ENCODE measurements at places on chromosomes 7 and 10. TPM values are rescaled to one million over a fixed set of nuclear protein-coding genes. Genes with fewer than 3 reads are reported as not detected.

Gene NRP1
- 3.0 TPM for total RNA-seq

Gene GRID2IP
- total RNA-seq: 3.0 TPM

Gene PIP
- total RNA-seq: not detected

Gene CCL24
- total RNA-seq: not detected

Gene MOGAT3
- 0.81 TPM for total RNA-seq

Gene MRC1
- 0.46 TPM for total RNA-seq

Gene PRSS2
- 27.6 TPM for total RNA-seq

Gene NPC1L1
- total RNA-seq: 0.16 TPM

Gene HOXA9
- total RNA-seq: not detected

Gene MYO3A
- 3.7 TPM for total RNA-seq

Gene AGMO
- total RNA-seq: 1.0 TPM

DNA sequence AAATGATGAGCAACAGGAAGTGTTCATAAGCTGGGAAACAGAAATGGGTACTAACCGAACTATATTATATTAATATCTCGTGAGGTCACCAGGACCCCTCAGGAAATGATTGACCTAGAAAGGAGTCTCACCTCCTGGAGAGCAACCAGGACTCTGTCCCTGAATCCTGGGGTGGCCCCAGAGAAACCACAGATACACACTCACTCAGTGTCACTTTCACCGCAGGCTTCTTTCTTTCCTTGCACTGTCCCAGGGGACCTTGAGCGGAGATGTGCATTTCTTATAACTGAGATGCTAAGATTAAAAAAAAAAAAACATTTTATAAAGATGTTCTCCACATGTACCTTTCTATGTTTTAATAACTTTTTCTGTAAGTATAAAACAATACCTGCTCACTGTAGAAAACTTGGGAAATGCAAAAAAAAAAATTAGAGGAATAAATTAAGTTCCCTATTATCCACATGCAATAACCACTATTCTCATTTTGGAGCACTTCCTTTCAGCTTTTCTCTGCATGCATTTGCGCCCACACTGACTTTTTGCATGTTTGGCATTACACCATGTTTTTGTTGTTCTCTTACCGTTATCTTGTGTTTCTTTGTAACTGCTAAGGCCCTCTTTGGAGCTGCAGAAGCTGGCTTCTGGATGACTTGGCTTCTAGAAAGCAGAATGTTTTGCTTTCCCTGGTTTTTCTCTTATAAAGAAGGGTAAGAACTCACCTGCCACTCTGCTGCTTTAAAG, 15.0 kb downstream of the NOD1 start:
- DNase-seq: no peak
- H3K4me3 ChIP-seq: no peak overlapping the region
- no peak overlapping the region for H3K27ac ChIP-seq
- H3K36me3 ChIP-seq: no peaks in the 10 kb centered on the region

DNA sequence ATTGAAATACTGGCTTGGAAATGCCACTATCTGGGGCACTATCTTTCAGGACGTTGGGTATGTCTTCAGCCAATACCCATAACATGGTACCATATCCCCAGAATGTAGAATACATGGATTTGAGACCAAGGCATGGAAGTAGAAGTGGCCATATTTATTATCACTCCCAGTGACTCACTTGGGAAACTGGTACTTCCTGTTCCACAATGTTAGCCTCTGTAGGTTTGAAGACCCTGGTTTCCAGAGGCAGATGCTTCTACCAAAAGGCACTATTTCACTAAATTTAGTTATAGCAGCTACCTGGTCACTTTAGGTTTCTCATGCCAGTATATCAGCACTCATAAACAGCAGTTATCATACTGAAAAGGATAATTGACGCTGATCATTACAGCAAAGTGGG, 184.2 kb downstream of the CCDC71L start:
- no peak overlapping the region for H3K4me3 ChIP-seq
- no peaks in the 10 kb centered on the region for H3K36me3 ChIP-seq
- H3K4me1 ChIP-seq: no peaks in the 10 kb centered on the region
- H3K27ac ChIP-seq: no peak overlapping the region
- H3K27me3 ChIP-seq: no peaks in the 10 kb centered on the region

- H3K27ac ChIP-seq: no peak overlapping the region
- H3K4me1 ChIP-seq: no peaks in the 10 kb centered on the region
- DNase-seq: no peak
- H3K4me3 ChIP-seq: no peak overlapping the region
Observed at GRCh38 chr10:72875250-72876055, 18.1 kb upstream of the OIT3 start.

DNA sequence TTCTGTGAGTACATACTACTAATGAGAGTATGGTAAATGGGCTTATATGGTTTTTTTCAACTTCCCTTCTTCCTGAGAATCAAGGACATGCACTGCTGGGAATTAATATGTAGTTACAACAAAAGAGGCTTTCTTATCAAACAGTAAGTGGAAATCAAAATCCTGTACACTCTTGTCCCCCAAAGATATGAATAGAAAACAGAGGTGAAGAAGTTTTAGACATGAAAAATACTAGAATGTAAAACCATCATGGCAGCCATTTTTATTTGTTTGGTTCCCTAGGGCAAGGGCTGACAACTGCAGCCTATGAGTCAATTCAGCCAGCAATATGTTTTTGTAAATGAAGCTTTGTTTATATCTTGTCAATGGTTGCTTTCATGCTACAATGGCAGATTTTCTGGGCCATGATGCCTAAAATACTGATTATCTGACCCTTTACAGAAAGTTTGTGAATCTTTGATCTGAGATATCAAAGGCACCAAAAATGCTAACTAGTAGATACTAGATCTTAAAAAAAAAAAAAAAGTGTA, 422.4 kb downstream of the PARD3 start:
- peak overlapping the region; percentile 17 for H3K27ac ChIP-seq
- DNase-seq: no peak
- no peaks in the 10 kb centered on the region for H3K27me3 ChIP-seq
- H3K36me3 ChIP-seq: no peaks in the 10 kb centered on the region

- H3K36me3 ChIP-seq: no peaks in the 10 kb centered on the region
- no peak for DNase-seq
- H3K4me3 ChIP-seq: peak overlapping the region; percentile 81
- H3K27ac ChIP-seq: peak overlapping the region; percentile 70
Observed at GRCh38 chr10:11612021-11613001, 861 bp upstream of the USP6NL start.

DNA sequence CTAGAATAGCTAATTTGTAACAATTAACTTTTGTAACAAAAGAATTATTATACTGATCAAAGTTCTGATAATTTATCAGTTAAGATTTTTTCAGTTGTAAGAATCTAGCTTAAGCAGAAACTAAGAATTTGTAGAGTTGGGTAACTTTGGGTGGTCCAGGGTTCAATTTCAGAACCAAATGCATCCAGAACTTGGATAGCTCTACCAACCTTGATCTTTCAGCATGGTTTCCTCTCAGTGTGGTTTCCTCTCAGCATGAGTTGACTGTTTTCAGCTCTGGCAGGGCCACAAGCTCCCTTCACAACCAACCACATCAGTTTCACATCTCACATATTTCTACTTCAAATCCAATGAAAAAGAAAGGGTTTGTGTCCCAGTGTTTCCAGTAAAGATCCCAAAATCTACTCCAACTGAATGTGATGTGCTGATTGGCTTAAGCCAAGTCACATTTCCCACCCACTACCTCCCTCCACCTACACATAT, 3.3 kb upstream of the FAS start:
- H3K36me3 ChIP-seq: no peaks in the 10 kb centered on the region
- DNase-seq: no peak
- H3K27ac ChIP-seq: no peak overlapping the region
- peaks cover 36% of the 10 kb centered on the region for H3K27me3 ChIP-seq

GRCh38 chr7:99379043-99379577, 4.6 kb downstream of the ARPC1B start:
- peaks cover 14% of the 10 kb centered on the region for H3K36me3 ChIP-seq
- H3K27me3 ChIP-seq: no peaks in the 10 kb centered on the region
- H3K27ac ChIP-seq: peak overlapping the region; percentile 37
- H3K4me3 ChIP-seq: no peak overlapping the region

DNA sequence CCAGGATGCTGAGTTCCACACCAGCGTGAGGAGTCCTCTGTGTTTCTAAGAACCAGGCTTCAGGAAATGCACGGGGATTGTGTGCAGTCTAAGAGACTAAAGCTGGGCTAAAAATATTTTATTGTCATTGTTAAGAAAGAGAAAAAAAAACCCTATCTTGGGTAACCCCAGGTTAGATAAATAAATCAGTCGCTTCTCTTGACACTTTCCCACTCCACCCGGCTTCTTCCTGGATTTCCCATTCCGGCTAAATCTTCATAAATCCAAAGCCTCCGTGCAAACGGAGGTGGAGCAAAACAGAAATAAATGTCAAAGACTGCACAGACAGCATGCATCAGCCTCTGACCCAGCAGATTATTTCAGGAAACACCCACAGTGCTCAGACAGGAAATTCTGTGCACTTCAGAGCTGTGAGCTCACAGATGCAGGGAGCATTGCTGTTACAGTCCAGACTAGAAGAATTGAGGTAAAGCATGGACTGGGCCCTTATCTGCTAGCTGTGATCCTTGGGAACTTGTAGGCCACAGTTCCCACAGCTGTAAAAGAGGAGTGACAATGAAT, 44.8 kb upstream of the GRID1 start:
- no peak overlapping the region for H3K27ac ChIP-seq
- no peak overlapping the region for H3K4me3 ChIP-seq
- no peaks in the 10 kb centered on the region for H3K27me3 ChIP-seq
- no peaks in the 10 kb centered on the region for H3K36me3 ChIP-seq
- peaks cover 8% of the 10 kb centered on the region for H3K4me1 ChIP-seq

DNA sequence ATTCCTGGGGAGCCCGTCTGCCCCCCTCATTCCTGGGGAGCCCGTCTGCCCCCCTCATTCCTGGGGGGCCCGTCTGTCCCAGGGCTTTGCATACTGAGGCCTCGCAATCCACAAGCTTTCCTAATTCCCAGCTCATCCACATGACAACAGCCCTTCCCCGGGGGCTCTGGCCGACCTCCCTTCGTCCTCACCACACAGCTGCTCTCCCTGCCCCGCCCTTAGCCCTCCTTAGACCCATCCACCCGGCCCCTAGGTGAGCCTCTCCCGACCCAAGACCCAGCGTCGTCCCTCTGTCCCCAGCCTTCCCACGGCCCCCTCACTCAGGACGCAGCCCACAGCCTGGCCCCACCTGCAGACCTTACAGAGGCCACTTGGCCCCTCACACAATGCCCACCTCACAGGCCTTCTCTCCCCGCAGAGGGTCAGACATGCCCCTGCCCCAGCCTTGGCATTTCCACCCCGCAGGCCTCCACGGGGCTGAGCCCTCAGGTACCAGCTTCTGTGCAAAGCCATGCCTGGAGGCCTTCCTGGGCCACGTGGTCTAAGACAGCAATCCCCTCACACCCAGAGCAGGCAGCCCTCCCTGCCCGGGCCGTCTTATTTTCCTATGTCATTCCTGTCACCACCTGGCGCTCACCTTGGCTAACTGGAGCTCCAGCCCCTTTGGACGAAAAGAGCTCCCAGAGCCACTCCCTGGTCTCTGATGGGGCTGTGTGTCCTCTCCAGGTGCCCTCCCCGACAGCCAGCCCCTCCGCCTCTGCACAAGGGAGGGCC, 3.5 kb upstream of the FAM20C start:
- H3K36me3 ChIP-seq: no peaks in the 10 kb centered on the region
- peak overlapping the region; percentile 79 for H3K27ac ChIP-seq
- H3K4me1 ChIP-seq: peaks cover 45% of the 10 kb centered on the region
- peak; percentile 59 for DNase-seq
- peaks cover 5% of the 10 kb centered on the region for H3K27me3 ChIP-seq
- peak overlapping the region; percentile 2 for H3K4me3 ChIP-seq

GRCh38 chr7:16171928-16172327, 249.4 kb downstream of the CRPPA start:
- no peaks in the 10 kb centered on the region for H3K4me1 ChIP-seq
- peaks cover 15% of the 10 kb centered on the region for H3K36me3 ChIP-seq
- no peaks in the 10 kb centered on the region for H3K27me3 ChIP-seq

GRCh38 chr7:33243319-33243881, 114.0 kb downstream of the BBS9 start:
- no peaks in the 10 kb centered on the region for H3K27me3 ChIP-seq
- H3K4me3 ChIP-seq: no peak overlapping the region
- H3K4me1 ChIP-seq: peaks cover 4% of the 10 kb centered on the region
- no peak overlapping the region for H3K27ac ChIP-seq
- H3K36me3 ChIP-seq: no peaks in the 10 kb centered on the region

DNA sequence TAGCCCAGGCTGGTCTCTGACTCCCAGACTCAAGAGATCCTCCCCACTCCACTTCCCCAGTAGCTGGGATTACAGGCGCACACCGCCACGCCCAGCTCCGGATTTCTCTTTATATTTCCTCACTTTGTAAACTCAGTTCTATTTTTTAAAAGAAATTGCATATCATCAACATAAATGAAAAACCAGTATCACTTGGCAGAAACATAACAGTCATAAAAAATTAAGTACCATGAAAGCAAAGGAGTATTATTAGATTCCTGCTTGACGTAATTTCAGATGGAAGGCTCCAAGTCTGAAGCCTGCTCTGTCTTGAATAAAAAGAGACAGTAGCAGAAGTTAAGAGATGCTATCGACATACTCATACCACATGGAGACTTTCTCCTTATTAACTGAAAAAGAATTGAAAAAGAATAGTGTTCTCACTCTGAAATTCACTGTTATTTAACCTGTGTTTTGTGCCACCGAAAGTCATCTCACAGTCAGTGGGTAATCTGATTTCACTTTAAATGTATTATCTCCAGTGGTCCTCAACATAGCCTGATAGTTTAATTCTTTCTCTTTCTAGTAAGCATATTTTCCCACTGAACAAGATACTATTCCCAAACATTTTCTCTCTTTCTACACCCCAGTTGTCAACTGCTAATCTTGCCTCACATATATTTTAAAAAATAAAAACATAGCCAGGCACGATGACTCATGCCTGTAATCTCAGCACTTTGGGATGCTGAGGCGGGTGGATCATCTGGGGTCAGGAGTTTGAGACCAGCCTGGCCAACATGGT, 40.3 kb upstream of the ADRB1 start:
- no peak overlapping the region for H3K27ac ChIP-seq
- H3K4me3 ChIP-seq: no peak overlapping the region
- no peaks in the 10 kb centered on the region for H3K4me1 ChIP-seq
- no peak for DNase-seq
- no peaks in the 10 kb centered on the region for H3K36me3 ChIP-seq
- H3K27me3 ChIP-seq: no peaks in the 10 kb centered on the region

DNA sequence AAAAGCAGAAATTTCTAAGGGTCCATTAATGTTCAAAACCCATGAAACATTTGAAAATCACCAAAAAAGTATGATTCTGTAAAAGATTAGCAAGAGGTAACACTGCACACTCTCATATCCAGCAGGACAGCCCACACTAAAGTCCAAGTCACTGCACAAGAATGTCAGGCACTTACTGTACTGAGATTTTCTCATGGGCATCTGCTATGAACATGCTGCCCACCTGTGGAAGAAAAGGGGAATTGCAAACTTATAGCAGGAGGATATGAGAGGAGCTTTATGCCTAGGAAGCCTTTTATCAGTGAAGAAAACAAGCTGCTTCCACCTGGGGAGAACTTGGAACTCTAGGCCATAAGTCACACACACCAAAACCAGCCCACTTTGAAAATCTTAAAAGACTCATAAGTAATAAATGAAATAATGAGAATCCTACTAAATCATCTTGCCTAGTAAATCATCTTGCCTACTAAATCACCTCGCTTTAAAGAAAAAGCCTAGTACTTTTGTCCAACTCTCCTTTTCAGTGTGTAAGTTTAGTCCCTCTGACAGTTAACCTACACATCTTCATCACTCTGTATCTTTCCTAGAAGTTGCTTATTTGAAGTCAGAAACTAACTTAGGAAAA, 46.1 kb downstream of the ARMH3 start:
- peaks cover 17% of the 10 kb centered on the region for H3K36me3 ChIP-seq
- peak; percentile 31 for DNase-seq
- no peaks in the 10 kb centered on the region for H3K27me3 ChIP-seq
- H3K27ac ChIP-seq: peak overlapping the region; percentile 1

All from WTC11 (cell line).